Hepatic stellate cell (primary cell): ENCODE measurements at places on chromosomes 7 and 10.

DNA sequence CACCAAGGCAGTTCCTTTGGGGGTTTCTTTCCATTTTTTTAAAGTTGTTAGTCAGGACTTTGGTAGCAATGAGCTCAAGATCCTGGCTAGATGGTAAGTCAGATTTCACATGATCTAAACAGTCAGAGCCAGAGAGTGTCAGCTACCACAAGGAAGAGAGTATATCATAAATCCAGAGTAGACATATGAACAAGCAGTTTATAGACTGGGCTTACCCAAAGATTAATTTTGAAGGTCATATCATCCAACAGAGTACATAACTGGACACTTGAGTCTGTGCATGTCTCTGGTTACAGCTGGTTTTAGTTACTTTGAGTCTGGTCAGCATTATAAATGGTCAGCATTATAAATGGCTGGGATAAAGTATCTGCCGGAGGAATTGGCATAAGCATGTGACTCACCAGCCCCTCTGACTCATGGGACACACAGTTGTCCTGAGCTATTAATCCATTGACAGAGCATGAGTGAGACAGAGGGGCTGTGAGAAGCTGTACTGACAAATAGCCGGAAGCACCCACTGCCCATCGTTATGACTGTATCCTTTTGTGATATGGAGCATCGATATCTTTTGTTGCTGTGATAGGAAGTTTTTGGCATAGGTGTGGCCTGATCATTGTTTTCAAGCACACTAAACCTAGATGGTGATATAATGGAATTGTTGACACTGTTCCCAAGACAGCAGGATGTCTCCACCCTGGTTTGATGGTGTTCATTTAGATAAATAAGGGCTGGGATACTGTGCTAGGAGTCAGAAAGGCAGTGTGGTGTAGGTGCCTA is 19.3 kb downstream of the PPP1R3C start:
- peak; percentile 70 for DNase-seq

DNA sequence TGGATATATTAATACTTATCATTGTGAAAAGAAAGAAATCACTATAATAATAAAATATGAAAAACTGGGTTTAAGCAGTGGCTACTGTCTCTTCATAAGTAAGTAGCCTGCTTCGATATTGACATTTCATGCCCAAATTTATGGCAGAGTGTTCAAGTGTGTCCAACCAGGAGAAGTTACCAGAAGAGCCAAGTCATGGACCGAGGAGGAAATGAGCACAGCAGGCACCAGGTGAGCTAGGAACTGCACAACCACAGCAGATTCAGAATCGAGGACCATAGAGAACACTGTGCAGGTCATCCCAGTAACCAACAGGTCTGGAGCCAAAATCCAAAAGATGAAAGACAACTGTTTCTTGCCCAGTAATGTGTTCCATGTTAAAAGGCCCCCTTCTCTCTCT is 79.9 kb upstream of the ABCB5 start:
- no peak for DNase-seq

- DNase-seq: no peak
Observed at GRCh38 chr10:35434533-35434932, 98.2 kb downstream of the CCNY start.

GRCh38 chr7:75985518-75986146 is 8.8 kb downstream of the TMEM120A start:
- no peak for DNase-seq

GRCh38 chr7:139613971-139614411 is 90.5 kb downstream of the CLEC2L start:
- no peak for DNase-seq

DNA sequence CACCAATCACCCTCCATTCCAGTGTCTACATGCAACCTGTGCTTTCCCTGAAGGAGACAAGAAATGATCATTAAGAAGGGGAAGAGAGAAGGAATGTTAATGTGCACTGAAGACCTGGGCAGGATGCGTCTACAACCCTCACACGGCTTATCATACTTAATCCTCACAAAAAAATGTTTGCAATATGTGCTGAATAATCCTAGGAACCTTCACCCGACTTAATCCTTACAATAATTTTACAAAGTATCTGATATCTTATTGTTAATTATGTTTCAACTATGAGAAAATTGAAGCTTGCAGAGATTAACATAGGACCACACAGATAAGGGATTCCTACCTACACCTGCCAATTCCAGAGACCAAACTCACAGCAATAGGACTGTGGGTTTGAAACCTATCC is 145.1 kb upstream of the NOBOX start:
- no peak for DNase-seq

- DNase-seq: no peak
Observed at GRCh38 chr7:68509603-68510002, 1088.7 kb upstream of the AUTS2 start.

GRCh38 chr7:30041526-30042269 is 13.5 kb downstream of the PLEKHA8 start:
- DNase-seq: no peak

GRCh38 chr10:104109908-104110662 is 11.9 kb upstream of the SFR1 start:
- peak; percentile 32 for DNase-seq

DNA sequence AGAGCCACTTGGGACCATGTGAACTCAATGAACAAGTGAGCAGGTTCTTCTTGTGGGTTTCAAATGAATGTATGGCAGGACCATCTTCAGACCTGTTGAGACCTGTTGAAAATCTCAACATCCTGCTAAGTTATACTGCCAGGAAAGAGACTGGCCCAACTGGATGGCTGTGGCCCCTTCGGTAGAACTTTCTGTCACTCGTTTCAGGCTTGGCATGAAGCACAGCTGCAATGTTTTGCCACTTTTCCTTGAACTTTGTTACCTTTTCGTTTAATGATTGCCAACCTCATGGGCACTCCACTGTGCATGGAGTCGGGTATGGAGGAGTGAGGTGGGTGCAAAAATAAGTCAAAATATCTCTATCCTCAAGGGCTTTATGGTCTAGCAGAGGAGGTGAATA is 36.7 kb upstream of the SLC35B4 start:
- no peak for DNase-seq
